Stimulated activated CD8-positive, alpha-beta memory T cell treated with anti-CD3 and anti-CD28 coated beads, Interleukin-2, amount 100 ng/mL, for 1 hour (primary cell): ENCODE measurements at places on chromosomes 1 and 21.

DNA sequence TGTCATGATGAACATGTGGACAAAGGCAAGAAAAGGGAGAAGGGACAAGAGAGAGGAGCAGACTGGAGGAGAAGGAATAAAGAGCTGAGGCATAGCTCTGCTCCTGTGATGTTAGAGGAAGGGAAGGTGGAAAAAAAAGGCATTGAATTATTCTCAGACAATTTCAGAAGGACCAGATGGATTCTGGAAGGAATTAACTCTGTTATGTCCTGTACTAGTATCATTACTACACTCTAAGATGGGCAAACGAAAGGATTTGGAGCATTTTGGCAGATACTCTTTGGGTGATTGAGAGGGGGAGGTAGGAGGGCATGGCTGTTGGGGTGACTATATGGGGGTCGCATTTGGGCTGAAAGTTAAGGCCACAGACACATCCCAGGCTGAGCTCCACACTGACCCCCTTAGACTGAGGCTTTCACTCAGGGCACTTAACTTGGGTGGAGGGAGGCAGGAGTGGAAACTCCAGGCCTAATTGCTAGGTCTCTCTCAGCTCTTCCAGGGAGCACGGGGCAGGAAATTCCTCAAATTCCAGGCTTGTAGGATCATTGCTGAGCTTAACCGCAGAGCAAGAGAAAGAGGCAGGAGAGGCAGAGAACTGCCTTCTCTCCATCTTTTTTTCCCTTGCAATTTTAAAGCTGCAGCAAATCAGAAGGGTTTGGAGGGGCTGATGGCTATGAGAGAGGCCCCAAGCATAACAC lies 25.9 kb downstream of the KIRREL1 start:
- DNase-seq, result no peak

- no peak for DNase-seq
These were observed 8.7 kb upstream of the COL6A1 start for GRCh38 chr21:45972716-45973474.

GRCh38 chr1:58209575-58209974 lies 337.0 kb downstream of the OMA1 start:
- no peak for DNase-seq

- no peak for DNase-seq
These were observed 37.2 kb downstream of the WNT4 start for GRCh38 chr1:22105611-22106207.

DNA sequence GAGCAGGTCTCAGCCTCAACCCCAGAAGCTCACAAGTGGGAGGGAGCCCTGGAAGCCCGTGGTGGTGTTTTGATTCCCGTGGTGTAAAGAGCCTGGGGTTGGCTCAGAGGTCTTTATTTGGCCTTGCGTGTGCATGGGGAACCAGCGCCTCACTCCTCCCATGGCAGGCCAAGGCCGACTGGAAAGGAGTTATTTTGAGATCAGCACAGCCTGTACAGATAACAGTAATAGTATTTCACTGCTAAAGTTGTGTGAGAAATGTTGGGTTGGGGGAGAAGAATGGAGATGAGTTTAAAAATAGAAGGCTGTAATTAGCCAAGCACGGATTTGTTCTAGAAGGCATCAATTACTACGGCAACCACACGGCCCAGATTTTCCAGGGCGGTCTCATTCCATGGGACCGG lies 186.5 kb downstream of the DYRK1A start:
- DNase-seq, result no peak

- DNase-seq, result no peak
These were observed 504.9 kb downstream of the OMA1 start for GRCh38 chr1:58041621-58042020.

- DNase-seq, result no peak
These were observed 17.9 kb upstream of the CD101 start for GRCh38 chr1:116983678-116984077.
